Large intestine (tissue), 12 donors: ENCODE measurements at places on chromosomes 12 and 14. TPM values are rescaled to one million over a fixed set of nuclear protein-coding genes. Genes with fewer than 3 reads are reported as not detected.

DNA sequence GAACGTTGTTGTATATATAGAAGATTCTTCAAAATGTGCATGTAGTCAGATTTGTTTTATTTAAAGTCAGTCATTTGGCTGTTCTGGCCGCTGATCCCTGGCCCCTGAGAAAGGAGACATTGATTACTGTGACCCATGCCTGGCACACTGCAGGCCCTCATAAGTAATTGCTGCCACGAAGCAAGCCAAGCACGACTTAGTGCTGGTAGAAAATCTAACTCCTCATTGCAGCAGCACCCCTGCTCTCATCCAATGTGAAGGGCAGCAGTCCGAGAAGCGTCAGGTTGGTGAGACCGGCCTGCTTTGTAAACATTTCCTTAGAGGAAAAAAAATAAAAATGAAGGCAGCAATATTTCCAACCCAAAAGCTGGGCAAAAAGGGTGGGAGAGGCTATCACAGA, 22.8 kb upstream of the TMTC2 start:
- H3K4me1 ChIP-seq, result no peaks in the 10 kb centered on the region
- no peak overlapping the region for H3K4me3 ChIP-seq
- no peak for DNase-seq

DNA sequence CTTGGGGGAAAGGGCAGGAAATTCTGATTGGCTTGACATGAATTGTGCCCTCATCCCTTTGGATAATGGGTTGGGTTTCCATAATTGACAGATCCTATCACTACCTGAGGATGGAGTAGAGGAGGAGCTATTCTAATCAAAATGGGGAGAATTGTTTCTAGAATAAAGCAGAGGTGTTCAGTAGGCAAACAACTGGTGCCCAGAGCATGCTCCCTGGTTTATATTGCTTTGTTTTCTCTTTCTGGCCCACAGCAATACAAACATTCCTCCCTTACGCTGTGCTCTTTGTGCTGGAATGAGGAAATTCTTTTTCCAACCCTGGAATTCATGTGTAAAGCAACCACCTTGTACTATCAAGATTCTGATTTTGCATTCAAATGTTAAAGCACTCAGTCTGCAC, 147.4 kb downstream of the RASSF9 start:
- no peak overlapping the region for H3K4me3 ChIP-seq
- no peaks in the 10 kb centered on the region for H3K27me3 ChIP-seq
- no peak for DNase-seq

GRCh38 chr14:105012171-105012985, 8.5 kb downstream of the CDCA4 start:
- no peak for DNase-seq
- H3K4me1 ChIP-seq, result no peaks in the 10 kb centered on the region
- no peaks in the 10 kb centered on the region for H3K27me3 ChIP-seq
- H3K4me3 ChIP-seq, result no peak overlapping the region
- no peak overlapping the region for H3K27ac ChIP-seq
- peaks cover 34% of the 10 kb centered on the region for H3K36me3 ChIP-seq

- H3K36me3 ChIP-seq, result no peaks in the 10 kb centered on the region
- DNase-seq, result no peak
- no peak overlapping the region for H3K4me3 ChIP-seq
Measured at GRCh38 chr14:98840091-98840490, 431.9 kb downstream of the BCL11B start.

SERPINA12 gene
- not detected for polyA plus RNA-seq

E2F7 gene
- 3.7 TPM for polyA plus RNA-seq

PARPBP gene
- polyA plus RNA-seq, result 9.3 TPM

OTOGL gene
- 0.22 TPM for polyA plus RNA-seq
